Upper lobe of right lung (tissue), 1 donor: ENCODE measurements at places on chromosomes 13 and 19. TPM values are rescaled to one million over a fixed set of nuclear protein-coding genes. Genes with fewer than 3 reads are reported as not detected.

- no peaks in the 10 kb centered on the region for H3K4me1 ChIP-seq
- no peak overlapping the region for H3K4me3 ChIP-seq
- H3K36me3 ChIP-seq, result peaks cover 18% of the 10 kb centered on the region
- H3K27me3 ChIP-seq, result no peaks in the 10 kb centered on the region
Observed at GRCh38 chr19:50794074-50794875, 4.1 kb downstream of the ACP4 start.

DNA sequence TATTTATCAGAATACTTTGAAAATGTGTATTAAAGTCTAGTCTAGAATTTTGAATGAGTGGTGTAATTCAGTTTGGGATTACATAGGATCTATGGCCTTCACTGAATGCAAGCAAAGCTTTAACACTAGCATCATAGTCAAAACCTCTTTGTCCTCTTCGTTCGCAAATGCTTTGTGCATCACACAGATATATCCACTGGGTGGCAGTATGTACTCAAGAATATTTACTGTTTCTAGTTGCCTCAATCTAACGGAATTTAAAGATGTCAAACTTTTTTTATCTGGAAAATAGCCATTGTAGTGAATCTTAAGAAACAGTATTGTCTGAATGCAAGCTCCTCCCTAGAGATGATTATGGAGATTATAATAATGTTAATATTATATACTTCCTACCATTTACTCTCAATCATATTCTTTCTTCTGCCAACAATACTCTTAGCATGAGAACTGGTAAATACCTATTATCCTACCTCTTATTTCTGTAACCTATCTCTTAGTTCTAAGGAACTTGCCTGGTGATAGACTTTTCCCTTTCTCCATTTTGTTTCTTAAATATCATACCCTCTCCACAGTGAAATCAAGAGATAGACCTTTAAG is 25.8 kb downstream of the LACC1 start:
- no peaks in the 10 kb centered on the region for H3K4me1 ChIP-seq
- H3K27me3 ChIP-seq, result no peaks in the 10 kb centered on the region
- H3K36me3 ChIP-seq, result no peaks in the 10 kb centered on the region
- H3K4me3 ChIP-seq, result no peak overlapping the region
- H3K27ac ChIP-seq, result no peak overlapping the region

DNA sequence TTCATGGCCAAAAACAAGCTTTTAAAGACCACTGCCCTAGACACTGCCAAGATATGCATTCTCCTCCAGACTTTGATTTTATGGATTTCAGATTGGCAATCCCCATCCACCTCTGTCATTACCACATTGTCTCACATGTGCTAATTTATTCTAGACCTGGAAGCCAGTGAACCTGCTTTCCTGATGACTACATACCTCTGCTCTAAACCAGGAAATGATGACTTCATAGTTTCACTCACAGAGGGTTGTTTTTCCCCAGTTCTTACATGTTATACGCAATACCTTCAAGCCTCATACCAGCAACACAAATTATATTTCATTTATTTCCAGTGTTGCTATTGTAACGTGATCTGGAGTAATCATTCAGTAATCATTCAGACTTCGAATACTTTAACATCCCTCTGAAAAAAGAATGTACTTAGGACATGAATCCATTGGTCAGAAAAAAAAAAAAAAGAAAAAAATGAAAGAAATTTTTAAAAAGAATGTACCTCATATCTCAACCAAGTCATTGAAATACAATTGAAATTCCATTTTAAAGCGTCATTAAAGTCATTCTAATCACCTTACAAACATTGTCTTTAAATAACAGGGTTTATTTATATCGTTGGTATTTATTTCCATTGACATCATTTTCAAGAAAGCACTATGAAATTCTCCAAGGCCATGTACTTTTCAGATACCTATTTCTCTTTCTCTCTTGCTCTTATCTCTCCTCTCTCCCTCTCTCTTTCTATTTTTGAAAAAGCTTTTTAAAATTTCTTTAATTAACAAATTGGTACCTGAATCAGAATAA is 33.4 kb upstream of the KLF5 start:
- H3K27ac ChIP-seq, result no peak overlapping the region
- no peak overlapping the region for H3K4me3 ChIP-seq
- H3K27me3 ChIP-seq, result no peaks in the 10 kb centered on the region
- no peaks in the 10 kb centered on the region for H3K36me3 ChIP-seq

Gene DCT
- not detected for total RNA-seq

Gene OR10H1
- total RNA-seq, result not detected

Gene LYPD3
- 0.75 TPM for total RNA-seq

Gene KCNRG
- total RNA-seq, result 1.5 TPM
